ENCODE measurements at places on chromosomes 13 and 19. TPM values are rescaled to one million over a fixed set of nuclear protein-coding genes. Genes with fewer than 3 reads are reported as not detected.

FSD1 gene
- total RNA-seq, result not detected

GRCh38 chr13:101579281-101579802 lies 126.9 kb downstream of the ITGBL1 start:
- no peaks in the 10 kb centered on the region for H3K27me3 ChIP-seq
- no peak overlapping the region for H3K27ac ChIP-seq
- DNase-seq, result no peak
- peaks cover 5% of the 10 kb centered on the region for H3K36me3 ChIP-seq

DNA sequence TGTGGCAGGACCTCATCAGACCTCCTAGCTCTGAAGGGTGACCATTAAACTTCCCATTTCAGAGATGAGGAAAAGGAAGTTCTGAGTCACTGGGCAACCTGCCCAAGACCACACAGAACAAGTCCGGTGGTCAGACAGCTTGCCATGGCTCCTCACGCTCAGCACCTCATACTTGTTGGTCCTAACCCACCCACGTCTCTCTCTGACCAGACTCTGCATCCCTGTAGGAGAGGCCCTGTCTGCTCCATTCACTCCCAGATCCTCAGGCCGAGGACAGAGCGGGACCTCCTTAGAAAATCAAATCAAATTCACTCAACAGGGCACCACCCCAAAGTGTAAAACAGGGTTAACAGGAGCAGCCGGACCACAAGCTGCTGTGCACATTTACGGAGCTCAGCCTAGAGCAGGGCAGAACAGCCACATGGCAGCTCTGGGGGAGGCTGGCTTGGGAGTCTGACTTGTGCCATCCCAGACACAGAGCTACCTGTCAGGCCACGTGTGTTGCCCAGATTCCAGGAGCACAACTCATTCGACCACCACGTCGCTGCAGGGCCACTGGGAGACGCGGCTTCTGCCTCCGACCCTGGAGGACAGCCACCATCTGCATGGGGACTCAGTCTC lies 1.7 kb downstream of the MIER2 start:
- H3K4me3 ChIP-seq, result peak overlapping the region; percentile 98
- H3K36me3 ChIP-seq, result no peaks in the 10 kb centered on the region
- DNase-seq, result peak; percentile 25
- H3K4me1 ChIP-seq, result peaks cover 5% of the 10 kb centered on the region
- no peaks in the 10 kb centered on the region for H3K27me3 ChIP-seq
- H3K27ac ChIP-seq, result peak overlapping the region; percentile 58

DNA sequence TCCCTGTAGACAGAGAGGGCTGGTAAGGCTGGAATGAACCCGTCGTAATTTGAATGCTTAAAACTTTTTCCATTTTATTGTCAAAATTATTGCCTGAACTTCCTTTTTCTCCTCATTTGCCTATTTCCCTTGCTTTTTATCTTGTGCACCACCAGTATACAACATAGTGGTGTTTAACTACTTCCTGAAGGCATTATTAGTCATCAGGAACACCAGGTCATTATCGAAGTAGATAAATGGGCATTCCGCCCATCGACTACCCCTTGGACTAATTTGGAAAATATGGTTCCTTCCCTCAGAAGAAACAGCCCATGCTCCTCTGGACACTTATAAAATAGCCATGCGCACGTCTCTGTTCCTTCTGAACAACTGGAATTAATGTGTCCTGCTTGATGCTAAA lies 232.1 kb downstream of the TM9SF2 start:
- no peak overlapping the region for H3K4me3 ChIP-seq
- no peaks in the 10 kb centered on the region for H3K36me3 ChIP-seq
- H3K27me3 ChIP-seq, result no peaks in the 10 kb centered on the region
- DNase-seq, result no peak
- H3K4me1 ChIP-seq, result no peaks in the 10 kb centered on the region

SULT2A1 gene
- total RNA-seq, result 2.1 TPM

Measured in ascending aorta (tissue), 2 donors.